ENCODE measurements at places on chromosomes 5 and 9.

- no peak for DNase-seq
Measured at GRCh38 chr5:33975852-33976251, 8.6 kb downstream of the SLC45A2 start.

- DNase-seq, result no peak
Measured at GRCh38 chr5:143533978-143534760, 130.7 kb upstream of the NR3C1 start.

DNA sequence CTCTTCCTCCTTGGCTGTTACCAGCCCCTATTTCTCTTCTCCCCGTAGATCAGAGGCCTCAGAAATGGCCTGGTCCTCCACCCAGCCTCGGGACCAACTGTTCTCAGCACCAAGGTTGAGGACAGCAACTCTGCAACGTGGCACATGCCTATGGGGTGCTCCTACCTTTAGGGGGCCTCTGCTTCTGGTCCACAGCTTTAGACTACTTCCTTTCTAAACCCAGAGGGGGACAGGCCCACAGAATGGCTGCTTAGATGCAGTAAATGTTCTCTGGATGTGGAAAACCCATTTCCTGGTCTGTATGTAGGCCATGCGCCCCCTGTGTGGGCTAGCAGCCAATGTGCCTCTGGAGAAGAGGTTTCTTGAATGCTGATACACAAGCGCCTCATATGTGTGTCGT lies 68.4 kb downstream of the NRG2 start:
- DNase-seq, result no peak

DNA sequence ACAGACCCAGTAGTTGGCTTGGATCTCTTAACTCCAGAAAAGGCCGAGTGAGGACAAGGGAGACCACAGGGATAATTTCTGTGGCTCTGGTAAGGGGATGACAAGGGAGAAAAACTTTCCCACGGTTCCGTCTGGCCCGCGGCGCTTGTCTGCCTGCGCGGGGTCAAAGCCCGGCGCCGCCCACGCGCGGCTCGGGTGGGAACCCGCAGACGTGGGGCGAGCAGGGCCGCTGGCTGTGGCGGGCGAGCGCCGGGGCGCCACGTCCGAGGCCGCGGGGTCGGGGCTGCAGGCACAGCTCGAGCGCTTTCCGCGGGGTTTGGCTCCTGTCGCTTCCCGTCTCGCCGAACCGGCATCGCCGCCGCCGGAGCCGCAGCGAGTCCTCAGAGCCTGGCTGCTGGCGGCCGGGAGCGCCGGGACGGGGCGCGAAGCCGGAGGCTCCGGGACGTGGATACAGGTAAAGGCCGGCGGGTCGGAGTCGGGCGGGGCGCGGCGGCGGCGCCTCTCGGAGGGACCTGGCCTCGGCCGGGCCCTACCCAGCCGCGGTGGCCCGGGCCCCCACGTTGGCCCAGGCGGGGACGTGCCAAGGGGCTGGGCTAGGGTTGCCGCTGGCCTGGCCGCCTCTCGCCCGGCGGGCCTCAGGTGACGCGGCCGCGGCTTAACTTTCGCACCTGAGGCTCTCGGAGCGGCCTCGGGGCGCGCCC lies at the start of gene RNF180:
Gene RNF180, plus strand, starts transcription at position 344 of the 701 bp plus-strand sequence. CDS start 34,965 bp downstream, outside the sequence.
- no peak for DNase-seq

DNA sequence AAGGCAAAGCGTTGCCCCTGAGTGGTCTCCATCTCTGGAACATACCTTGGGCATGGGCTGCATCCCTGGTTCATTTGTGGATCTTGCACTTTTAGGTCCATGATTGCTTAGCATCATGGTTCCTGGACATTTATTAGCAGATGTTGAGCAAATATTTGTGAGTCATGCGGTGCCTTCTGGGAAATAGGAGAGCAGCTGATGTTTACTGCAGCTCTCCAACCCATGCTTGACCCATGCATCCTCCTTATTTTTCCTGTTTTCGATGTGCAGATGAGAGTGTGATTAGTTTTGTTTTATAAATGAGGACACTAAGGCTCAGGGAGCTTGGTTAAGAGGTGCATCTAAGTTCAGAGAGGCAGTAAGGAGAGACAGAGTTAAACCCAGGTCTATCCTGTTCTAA lies 253.7 kb downstream of the ICE1 start:
- DNase-seq, result no peak

- DNase-seq, result peak; percentile 25
Measured at GRCh38 chr5:149550594-149551226, 529 bp downstream of the CSNK1A1 start.

- DNase-seq, result no peak
Measured at GRCh38 chr9:83287021-83287420, 224.1 kb upstream of the RASEF start.

GRCh38 chr9:16236311-16236710 lies 634.2 kb downstream of the BNC2 start:
- DNase-seq, result no peak

GRCh38 chr5:74521401-74521800 lies 119.1 kb downstream of the ENC1 start:
- DNase-seq, result no peak

GRCh38 chr9:3138231-3139229 lies 294.6 kb upstream of the PUM3 start:
- no peak for DNase-seq

DNA sequence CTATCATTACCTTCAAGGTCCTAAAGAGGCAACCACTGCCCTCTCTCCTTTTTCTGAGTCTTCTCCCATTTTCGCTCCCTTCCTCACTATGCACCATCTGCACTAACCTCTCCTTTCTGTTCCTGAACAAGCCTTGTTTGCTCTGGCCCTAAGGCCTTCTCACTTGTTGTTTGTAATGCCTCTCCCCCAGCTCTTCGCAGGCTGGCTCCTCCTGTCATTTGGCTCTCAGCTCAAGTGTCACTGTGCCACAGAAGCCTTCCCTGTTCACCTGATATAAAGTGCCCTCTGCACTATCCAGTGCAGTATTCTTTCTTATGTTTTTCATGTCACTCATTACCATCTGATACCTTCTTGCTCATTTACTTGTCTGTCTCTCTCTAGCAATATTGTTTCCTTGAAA lies 303.7 kb downstream of the KCNN2 start:
- DNase-seq, result no peak

GRCh38 chr5:31731016-31731415 lies 92.1 kb downstream of the PDZD2 start:
- DNase-seq, result no peak

GRCh38 chr9:21047281-21047691 lies 15.8 kb upstream of the HACD4 start:
- DNase-seq, result peak; percentile 9

- DNase-seq, result no peak
Measured at GRCh38 chr5:139605887-139606286, 42.3 kb upstream of the CXXC5 start.

DNA sequence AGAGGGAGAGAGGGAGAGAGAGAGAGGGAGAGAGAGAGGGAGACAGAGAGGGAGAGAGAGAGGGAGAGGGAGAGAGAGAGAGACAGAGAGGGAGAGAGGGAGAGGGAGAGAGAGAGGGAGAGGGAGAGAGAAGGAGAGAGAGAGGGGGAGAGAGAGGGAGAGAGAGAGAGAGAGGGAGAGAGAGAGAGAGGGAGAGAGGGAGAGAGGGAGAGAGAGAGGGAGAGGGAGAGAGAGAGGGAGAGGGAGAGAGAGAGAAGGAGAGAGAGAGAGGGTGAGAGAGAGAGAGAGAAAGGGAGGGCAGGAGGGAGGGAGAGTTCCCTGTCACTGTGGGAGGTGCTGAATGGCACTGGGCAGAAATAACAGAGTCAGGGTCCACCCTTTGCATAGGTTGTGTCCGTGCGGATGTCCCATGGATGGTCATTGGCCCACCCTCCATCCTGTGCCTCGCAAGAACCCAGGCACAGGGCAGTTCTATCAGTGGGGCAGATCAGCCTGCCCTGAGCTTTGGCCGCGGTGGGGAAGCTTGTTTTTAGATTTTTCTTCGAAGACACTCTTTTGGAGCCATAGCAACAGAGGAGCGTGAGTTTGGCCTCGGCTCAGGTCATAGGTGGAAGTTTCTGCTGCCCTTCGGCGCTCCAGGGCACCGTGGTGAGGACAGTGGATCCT lies 30.1 kb downstream of the ADAMTSL2 start:
- no peak for DNase-seq

GRCh38 chr5:73256862-73257261 lies 83.9 kb downstream of the TMEM174 start:
- no peak for DNase-seq

DNA sequence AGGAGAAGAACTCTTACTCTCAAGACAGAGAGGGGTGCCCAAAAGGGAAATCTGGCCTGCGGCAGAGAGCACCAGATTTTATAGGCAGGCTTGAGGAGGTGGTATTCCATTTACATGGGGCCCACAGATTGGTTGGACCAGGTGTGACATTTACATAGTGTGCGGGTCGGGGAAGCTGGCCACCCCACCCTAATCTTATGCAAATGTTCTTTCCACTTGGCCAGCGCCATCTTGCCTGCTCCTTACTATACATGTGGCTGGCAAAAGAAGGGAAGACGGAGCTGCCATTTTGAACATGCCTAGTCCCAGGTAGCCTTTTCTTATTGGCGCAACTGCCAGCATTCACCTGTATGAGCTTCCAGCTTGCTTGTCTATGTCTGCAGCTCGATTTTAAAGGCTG lies 34.8 kb downstream of the PLEKHG4B start:
- no peak for DNase-seq

DNA sequence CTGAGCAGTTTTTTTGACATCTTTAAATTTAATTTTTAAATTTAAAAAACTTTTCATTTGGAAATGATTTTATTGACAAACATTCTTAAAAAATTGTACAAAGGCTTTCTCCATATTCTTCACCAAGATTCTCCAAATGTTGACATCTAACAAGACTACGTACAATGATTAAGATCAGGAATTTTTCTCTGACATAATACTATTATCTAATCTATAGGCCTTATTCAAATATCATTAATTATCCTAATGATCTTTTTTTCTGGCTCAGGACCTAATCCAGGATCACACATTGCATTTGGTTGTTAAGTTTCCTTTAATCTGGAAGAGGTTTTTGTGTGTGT lies 106.1 kb upstream of the OSMR start:
- DNase-seq, result no peak

- no peak for DNase-seq
Measured at GRCh38 chr9:78215706-78216105, 20.2 kb upstream of the CEP78 start.

GRCh38 chr5:34767180-34767579 lies 71.8 kb upstream of the TTC23L start:
- DNase-seq, result no peak

- DNase-seq, result no peak
Measured at GRCh38 chr5:172680921-172681320, 39.9 kb downstream of the NEURL1B start.

- peak; percentile 60 for DNase-seq
Measured at GRCh38 chr5:143362664-143363227, 40.7 kb downstream of the NR3C1 start.

DNA sequence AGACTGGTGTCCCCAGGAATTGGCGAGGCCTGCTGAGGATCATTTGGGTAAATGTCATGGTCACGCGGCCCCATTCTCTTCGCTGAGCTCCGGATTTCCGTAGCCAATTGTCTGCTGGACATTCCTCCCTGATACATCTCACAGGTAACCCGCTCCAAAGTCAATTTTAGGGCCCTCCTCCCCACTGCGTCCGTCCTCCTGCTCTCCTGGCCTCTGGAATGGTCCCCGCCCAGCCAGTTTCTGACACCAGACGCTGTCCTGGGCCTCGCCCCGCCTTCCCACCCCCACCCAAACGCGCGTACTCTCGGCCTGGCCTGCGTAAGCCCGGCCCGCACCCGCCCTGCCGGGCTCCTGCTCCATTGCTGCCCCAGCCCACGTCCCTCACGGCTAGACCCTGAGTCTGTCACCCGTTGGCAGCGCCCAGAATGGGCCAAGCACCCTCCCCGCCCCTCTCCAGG lies 202.0 kb downstream of the AUH start:
- no peak for DNase-seq

GRCh38 chr5:149609640-149610219 lies 28.4 kb downstream of the ARHGEF37 start:
- peak; percentile 52 for DNase-seq

DNA sequence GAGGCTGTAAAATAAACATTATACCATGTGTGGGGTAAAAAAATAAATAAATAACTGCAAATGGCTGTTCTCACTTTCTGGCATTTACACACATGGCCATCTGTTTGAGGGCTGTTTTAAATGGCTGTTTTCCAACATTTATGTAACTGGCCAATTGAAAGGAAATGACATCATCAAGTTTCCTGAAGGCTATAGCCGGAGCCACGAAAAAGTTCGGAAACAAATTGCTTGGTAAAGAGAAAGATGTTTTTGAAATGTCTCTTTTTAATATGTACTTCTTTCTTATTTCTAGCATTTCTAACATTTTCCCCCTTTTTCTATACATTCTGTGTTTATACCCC lies 95.4 kb upstream of the DAB2 start:
- DNase-seq, result no peak

GRCh38 chr5:127645300-127645726 lies 3.6 kb upstream of the CTXN3 start:
- DNase-seq, result no peak

DNA sequence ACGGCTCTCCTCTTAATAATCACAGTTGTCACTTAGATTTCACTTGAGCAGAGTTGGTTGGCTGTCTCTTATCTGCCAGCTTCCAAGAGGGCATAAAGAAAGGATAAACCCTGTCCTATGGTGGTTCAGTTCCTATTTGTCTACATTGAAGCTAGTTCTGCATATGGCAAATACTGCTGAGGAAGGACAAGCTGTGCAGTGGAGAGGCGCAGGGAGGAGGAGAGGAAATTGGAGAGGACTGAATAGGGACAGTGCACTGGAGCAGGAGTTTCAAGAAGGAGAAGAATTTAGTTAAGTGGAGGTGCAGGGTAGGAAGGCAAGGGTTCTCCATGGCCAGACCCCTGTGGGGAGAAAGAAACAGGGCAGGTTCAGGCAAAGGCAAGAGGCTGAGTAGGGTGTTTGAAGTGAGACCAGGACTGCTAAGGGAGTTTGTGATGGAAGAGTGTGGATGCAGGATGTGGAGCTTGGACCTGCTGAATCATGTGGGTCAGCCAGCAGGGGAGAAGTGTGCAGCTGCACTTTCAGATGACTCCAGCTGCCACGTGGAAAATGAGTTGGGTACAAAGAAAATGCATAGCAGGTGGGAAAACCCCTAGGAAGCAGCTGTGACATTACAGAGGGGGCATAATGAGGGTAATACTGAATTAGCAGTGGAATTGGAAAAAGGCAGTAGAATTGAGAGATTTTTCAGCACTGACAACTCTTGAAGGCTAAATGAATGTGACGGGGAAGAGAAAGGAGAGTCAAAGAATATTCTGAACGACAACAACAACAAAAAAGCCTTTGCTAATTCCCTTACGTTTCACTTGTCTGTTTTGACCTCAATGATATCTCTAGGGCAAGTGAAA lies 66.8 kb downstream of the MAMDC2 start:
- no peak for DNase-seq

DNA sequence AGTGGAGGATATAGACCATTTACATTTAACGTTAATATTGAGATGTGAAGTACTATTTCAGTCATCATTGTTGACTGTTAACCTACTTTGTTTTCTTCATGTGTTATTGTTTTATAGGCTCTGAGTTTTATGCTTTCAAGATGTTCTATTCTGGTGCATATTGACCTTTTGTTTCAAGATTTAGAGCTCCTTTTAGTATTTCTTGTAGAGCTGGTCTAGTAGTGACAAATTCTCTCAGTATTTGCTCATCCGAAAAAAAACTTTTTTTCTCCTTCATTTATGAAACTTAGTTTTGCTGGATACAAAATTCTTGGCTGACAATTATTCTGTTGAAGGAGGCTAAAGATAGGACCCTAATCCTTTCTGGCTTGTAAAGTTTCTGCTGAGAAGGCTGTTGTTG lies 91.3 kb downstream of the INVS start:
- DNase-seq, result no peak
